Activated naive CD4-positive, alpha-beta T cell treated with anti-CD3 and anti-CD28 coated beads, Interleukin-2, amount 50 U/mL, for 72 hours (primary cell): ENCODE measurements at places on chromosomes 2 and 18. TPM values are rescaled to one million over a fixed set of nuclear protein-coding genes. Genes with fewer than 3 reads are reported as not detected.

DLX1 gene
- total RNA-seq, result not detected

DNA sequence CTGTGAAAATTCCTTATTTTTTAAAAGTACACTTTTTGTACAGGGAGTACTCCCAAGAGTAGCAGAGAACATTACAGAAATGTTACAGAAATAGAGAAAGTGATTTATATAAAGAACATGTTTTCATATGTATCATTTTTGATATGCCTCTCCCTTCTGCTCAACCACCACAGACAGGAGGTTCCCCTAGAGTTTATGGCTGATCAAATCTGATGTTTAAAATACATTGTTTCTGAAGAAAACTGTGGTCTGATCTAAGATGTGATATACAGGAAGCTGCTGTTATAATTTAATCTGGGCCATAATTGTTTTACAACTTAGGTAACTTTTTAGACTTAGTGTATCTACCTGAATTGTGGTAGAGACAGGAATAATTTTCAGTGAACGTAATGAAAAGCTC lies 37.0 kb downstream of the STAT4 start:
- no peak for DNase-seq

GRCh38 chr2:30472326-30472725 lies 25.3 kb downstream of the LCLAT1 start:
- no peak for DNase-seq

DPP10 gene
- total RNA-seq, result not detected

DNA sequence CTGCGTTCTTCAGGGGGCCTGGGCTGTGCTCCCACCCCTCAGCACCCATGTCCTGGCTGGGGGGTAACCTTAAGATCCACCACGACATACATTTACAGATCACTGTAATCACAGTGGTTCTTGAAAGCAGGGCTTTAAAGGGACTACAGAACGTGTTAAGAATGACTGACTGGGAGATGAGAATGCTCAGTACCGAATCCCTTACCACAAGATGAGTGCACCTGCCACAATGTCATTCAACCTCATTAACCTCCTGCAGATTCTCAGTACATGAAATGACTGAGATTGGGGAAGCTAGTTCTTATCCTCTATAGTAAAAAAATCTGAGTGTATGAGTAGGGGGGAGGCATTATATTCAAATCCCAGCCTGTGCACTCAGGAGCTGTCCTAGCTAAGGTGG lies 10.5 kb upstream of the PIEZO2 start:
- DNase-seq, result no peak

SNED1 gene
- total RNA-seq, result 0.34 TPM

GRCh38 chr2:224137208-224137607 lies 98.1 kb upstream of the SERPINE2 start:
- DNase-seq, result no peak

- no peak for DNase-seq
Observed at GRCh38 chr2:127673291-127674069, 1.9 kb downstream of the LIMS2 start.

GRCh38 chr2:8193146-8193545 lies 488.7 kb upstream of the ID2 start:
- DNase-seq, result no peak

MPHOSPH10 gene
- 37.1 TPM for total RNA-seq

MALL gene
- not detected for total RNA-seq

GRCh38 chr2:209719034-209719433 lies 52.6 kb upstream of the UNC80 start:
- no peak for DNase-seq

AQP4 gene
- total RNA-seq, result not detected

DNA sequence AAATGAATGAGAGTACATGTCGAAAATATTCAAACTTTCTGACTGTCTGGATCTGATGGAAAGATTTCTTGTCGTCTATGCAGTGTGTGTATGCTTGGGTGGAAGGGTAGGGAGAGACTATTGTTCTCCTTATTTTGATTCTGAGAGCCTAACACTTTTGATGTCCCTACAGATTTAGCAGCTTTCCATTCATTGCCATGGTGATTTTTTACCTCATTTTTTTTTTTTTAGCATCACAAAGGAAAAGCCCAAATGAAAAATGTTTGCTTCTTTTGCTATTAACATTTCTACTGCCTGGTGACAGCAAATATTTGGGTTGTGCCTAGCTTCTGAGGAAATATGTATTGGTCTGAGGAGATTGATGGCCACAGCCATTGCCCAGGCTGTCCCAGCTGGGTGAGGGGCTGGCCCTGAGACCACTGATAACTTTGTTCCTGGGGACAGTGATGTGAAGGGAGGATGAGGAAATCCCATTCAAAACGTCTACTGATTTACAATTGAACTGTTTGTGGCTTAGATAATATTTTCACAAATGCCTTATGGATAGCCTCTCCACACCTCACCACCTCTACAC lies 558.6 kb downstream of the DCC start:
- no peak for DNase-seq

DNA sequence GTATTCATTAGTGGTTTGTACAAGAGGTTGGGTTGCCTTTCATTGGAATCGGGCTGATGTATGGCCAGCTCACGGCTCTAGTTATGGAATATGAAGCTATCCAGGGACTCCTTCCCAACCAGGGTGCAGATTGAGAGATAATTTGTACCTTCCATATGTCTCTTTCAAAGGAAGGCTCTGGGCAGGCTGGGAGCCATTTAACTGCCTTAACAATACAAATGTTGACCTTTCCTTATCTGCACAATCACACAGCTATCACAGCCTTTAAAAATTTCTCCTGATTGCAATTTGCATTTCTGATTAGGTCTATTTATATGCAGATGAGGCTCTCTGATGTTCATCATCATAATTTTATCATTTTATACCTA lies 58.7 kb downstream of the MYO3B start:
- no peak for DNase-seq

DNA sequence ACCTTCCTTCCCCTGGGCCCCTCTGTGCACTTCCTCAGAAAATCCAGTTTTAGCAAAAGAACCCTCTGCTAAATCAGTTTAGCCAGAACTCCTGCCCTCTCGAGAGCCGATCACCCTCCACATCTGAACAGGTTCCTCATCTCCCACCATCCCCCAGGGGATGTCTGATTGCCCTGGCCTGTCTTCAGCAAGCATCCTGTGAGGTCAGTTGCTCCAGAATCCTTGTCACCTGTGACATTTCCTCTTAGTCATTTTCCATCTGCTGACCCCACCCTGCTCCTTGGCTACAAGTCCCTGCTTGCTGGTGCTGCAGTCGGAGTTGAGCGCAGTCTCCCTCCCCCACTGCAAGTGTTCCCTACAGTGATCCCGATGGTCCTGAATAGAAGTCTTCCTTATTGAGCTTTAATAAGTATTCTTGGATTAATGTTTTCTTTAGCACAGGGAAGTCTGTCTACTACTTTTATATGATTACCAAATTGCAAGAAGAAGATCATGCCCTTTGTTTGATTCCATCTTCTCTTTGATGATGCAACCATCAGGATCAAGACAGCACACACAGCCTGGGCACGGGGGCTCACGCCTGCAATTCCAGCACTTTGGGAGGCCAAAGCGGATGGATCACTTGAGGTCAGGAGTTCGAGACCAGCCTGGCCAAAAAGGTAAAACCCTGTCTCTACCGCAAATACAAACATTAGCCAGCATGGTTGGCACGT lies 30.9 kb upstream of the UBE2F start:
- DNase-seq, result no peak

TCF7L1 gene
- total RNA-seq, result 0.11 TPM

DNA sequence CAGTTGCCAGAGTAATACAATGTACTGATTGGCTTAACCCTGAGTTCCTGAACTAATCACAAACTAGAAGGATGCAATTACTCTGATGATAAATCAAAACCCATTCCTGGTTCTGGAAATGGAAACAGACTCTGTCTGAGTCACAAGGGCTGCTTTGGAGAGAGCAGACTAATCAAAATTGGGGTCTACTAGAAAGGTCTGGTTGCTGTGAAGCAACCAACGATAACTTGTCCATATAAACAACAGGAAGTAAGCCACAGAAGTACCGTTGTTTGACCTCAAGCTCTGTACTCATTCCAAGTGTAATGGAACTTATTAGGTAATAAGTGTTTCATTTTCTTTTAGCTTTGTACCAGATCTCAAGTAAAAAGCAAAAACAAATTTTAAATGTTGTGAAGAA lies 49.7 kb downstream of the RASGRP3 start:
- no peak for DNase-seq

DNA sequence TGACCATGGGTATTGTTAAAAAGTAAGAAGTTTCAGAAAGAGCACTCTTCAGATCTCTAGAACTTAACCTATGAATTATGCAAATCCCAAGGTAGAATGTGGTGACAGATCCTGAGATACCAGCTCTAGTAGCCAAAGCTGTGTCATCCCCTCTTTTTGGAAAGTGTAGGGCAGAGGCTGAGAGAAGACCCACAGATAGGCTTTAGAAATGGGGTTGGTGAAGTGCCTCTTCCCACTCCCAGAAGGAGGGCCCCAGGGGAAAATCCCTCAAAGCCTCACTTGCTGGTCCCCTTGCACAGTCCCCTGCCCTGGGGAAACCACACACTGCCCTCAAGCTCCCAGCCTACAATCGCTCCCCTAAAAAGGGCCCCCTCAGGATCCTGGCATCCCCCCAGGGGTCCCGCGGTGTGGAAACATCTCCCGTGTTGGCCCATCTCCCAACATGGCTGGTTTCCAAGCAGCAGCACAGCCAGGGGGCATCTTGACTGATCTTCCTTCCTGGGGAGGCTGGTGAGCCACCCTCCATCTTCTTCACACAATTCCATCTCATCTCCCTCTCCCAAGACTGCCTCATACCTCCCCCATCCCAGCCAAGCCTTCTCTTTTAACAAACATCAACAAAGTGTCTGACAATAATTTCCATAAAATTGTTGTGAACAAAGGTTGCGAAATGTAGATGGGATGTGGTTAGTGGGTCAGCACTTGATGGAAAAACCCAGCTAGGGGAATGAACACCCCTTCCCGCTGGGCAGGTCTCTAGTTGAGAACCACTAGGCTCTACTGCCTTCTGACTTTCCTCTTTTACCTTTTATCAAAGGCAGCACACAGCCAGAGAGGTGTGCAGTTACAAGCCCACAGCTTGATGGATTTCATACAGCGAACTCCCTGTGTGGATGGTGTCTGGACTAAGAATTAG lies 25.1 kb downstream of the MAL start:
- DNase-seq, result no peak

- DNase-seq, result no peak
Observed at GRCh38 chr2:219998714-219999227, 371.3 kb downstream of the SLC4A3 start.
